NCI-H1092 treated with DMSO at 0.1 percent for 48 hours (cell line): ENCODE measurements at places on chromosomes 13 and 19.

DNA sequence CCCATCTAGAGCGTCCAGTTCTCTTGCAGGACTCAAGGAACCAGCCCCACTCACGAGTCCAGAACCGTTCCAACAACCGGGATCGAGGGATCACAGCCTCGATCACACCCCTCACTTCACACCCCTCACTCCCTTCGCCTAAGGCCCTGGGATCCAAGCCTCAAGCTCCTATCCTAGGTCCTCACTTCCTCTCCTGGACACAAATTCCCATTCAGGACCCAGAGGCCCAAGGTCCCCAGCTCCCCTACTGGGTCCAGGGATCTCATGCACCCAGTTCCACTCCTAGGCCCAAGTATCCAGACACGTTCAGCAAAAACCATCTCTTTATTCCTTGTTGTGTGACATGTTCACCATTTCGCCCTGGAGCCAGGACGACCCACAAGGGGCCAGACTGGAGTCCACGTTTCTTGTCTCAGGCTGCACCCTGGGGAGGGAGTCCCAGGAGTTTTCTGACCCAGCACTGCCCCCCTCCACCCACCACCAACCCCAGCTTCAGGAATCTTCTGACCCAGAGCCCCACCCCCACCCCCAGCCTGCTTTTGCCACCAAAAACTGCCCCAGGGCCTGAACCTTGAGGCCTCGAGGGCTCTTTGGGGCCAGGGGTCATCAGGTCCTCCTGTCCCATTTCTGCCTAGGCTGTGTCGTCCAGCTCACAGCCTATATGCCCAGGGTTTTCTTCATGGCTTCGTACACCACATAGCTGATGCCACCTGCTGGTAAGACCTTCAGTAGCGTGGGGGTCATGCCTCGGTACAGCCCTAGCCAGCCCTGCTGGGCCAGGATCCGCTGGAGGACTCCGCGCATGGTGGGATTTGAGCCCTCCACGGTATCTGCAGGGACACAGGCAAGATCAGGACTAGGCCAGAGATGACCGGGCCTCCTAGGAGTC lies 1.4 kb upstream of the KHSRP start:
- no peak for DNase-seq

- no peak for DNase-seq
Observed at GRCh38 chr13:41622432-41623429, 165.4 kb downstream of the RGCC start.

DNA sequence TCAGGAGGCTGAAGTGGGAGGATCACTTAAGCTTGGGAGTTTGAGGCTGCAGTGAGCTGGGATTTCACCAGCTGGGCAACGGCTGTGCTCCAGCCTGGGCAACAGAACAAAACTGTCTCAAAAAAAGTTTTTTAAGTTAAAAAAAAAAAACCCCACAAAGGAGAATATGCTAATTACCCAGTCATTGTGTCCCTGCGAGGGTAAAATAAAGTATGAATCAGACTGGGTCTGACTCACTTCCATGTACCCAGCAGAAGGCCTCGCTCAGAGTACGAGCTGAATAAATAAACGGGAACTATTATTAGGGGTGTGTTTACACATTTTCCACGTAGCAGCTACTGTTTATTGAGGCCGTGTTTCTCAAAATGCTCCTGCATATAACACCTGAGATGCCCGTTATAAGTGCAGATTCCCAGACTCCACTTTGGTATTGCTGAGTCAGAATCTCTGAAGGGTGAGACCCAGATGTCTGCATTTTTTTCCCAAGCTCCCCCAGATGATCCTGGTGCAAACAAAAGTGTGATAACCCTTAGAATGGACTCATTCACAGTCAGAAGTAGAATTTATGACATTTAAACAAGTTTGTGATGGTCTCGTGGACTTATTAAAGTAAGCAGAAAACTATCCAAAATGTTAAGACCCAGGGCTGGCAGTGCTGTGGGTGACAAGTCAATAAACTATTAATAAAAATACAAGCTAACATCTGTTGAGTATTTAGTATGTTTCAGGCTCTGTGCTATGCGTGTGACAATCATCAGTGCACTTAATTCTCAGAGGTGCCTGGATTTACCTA lies 28.2 kb downstream of the KCNC3 start:
- no peak for DNase-seq

GRCh38 chr13:99501848-99502301 lies 603 bp downstream of the TM9SF2 start:
- DNase-seq: no peak

GRCh38 chr19:43908659-43909058 lies 26.4 kb downstream of the ZNF45 start:
- no peak for DNase-seq

DNA sequence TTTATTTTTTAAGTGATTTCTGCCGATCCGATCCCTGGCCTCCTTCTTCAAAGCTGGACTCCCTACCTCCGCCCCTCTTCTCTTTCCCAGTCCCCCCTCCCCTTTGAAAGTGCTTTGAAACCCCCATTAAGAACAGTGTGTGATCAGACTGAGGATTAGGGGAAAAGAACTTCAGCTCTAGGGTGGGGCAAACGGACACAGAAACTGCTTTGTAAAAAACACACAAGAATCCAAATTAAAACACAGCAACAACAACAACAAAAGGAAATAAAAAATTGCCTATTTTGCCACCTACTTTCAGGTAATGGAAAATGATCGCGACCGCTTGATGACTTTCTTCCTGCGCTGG lies 1.4 kb downstream of the SPRY2 start:
- DNase-seq: peak; percentile 39

DNA sequence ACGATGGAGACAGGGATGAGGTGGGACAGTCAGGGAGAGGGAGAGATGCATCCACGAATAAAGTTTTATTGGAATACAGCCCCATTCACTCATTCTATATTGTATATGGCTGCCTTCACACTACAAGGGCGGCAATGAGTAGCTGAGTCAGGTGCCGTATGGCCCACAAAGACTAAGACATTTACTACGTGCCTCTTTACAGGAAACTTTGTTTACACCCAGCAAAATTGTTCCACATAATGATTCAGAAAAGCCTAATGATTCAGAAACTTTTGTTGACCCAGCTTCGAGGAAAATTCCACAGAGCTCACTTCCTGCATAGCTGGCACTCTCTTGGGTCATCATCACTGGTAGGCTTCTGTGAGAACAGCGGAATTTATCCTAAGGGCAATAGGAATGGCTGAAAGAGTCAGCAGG lies 87.3 kb upstream of the PEG3 start:
- DNase-seq: no peak

DNA sequence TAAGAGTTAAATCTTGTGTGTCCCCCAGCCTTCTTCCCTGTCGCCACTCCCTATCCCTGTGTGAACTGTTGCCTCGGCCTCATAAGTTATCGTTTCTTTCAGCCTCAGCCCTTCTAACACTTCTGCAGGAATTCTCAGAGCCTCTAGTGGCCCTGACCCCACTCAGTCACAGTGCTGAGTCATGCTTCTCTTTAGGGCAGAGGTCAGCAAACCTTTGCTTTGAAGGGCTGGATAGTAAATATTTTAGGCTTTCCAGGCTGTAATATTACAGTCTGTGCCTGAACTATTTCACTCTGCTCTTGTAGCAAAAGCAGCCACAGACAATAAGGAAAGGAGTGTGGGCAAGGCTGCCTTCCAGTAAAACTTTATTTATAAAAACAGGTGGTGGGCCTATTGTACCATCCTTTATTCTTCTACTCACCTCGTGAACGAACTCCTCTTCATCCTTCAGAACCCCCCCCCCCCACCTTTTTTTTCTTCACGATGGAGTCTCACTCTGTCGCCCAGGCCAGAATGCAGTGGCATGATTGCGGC lies 22.1 kb downstream of the MYO9B start:
- DNase-seq: no peak
